Large intestine (tissue), 12 donors: ENCODE measurements at places on chromosomes 16 and 17. TPM values are rescaled to one million over a fixed set of nuclear protein-coding genes. Genes with fewer than 3 reads are reported as not detected.

The CLEC3A gene
- polyA plus RNA-seq, result 0.36 TPM

The NCOR1 gene
- 122 TPM for polyA plus RNA-seq

The SCN4A gene
- 0.22 TPM for polyA plus RNA-seq

The TEX2 gene
- 37.2 TPM for polyA plus RNA-seq

The OR4D1 gene
- polyA plus RNA-seq, result 0.01 TPM

The NUFIP2 gene
- polyA plus RNA-seq, result 37.1 TPM

The KLHL10 gene
- polyA plus RNA-seq, result 0.06 TPM

The CTRB1 gene
- not detected for polyA plus RNA-seq

The ZNF423 gene
- polyA plus RNA-seq, result 6.7 TPM

DNA sequence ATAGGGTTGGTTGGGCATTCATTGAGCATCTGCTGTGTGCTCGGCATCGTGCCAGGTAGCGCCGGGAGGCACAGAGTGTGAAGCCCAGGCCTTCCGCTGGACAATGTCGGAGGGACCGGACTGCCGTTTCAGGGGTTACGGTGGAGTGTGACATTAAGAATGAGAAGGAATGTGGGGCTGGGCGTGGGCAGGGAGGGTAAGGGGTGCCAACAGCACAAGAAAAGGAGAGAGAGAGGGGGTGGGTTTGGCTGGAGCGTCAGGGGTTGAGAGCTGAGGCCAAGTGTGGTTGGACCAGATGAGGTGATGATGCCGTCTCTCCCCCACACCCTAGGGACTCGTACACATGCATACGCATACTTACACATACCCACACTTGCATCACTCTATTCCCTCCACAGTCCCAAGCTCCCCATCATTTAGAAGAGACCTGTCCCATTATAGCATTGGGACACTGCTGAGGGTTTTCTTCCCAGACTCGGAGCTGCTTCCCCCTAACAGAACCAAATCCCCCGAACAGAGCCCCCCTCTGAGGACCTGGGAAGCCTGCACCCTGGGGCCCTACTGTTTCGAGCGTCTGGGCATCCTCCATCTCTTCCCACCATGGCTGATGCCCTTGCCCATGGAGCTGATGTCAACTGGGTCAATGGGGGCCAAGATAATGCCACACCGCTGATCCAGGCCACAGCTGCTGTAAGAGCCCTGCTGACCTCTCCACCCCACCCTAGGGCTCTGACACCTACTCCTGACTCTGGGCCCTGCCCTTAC, 3.3 kb upstream of the KCTD11 start:
- H3K4me1 ChIP-seq, result peaks cover 31% of the 10 kb centered on the region
- H3K27me3 ChIP-seq, result peaks cover 3% of the 10 kb centered on the region
- no peak for DNase-seq
- H3K36me3 ChIP-seq, result no peaks in the 10 kb centered on the region
- no peak overlapping the region for H3K27ac ChIP-seq
- no peak overlapping the region for H3K4me3 ChIP-seq

- peaks cover 21% of the 10 kb centered on the region for H3K4me1 ChIP-seq
- H3K27ac ChIP-seq, result no peak overlapping the region
- H3K4me3 ChIP-seq, result no peak overlapping the region
- H3K27me3 ChIP-seq, result no peaks in the 10 kb centered on the region
- DNase-seq, result no peak
Measured at GRCh38 chr17:54951286-54951685, 17.2 kb downstream of the COX11 start.

- H3K4me3 ChIP-seq, result no peak overlapping the region
- H3K27me3 ChIP-seq, result peaks cover 9% of the 10 kb centered on the region
- H3K36me3 ChIP-seq, result no peaks in the 10 kb centered on the region
- no peak overlapping the region for H3K27ac ChIP-seq
- DNase-seq, result no peak
- no peaks in the 10 kb centered on the region for H3K4me1 ChIP-seq
Measured at GRCh38 chr16:10835281-10835931, 16.8 kb upstream of the TVP23A start.

GRCh38 chr16:20409398-20410120, at the start of gene ACSM5:
Gene ACSM5, plus strand, starts transcription at chr16:20409534. Its CDS starts 1,951 bp downstream, at chr16:20411485.
- no peak within 1 kb of the TSS for H3K27ac ChIP-seq
- no peaks in the 10 kb centered on the region for H3K27me3 ChIP-seq
- H3K4me1 ChIP-seq, result no peaks in the 10 kb centered on the region
- H3K36me3 ChIP-seq, result no peaks in the 10 kb centered on the region

- no peak overlapping the region for H3K4me3 ChIP-seq
- H3K36me3 ChIP-seq, result peaks cover 9% of the 10 kb centered on the region
- H3K27me3 ChIP-seq, result no peaks in the 10 kb centered on the region
- no peaks in the 10 kb centered on the region for H3K4me1 ChIP-seq
- DNase-seq, result no peak
Measured at GRCh38 chr17:19769946-19770652, 22.0 kb upstream of the ALDH3A1 start.

DNA sequence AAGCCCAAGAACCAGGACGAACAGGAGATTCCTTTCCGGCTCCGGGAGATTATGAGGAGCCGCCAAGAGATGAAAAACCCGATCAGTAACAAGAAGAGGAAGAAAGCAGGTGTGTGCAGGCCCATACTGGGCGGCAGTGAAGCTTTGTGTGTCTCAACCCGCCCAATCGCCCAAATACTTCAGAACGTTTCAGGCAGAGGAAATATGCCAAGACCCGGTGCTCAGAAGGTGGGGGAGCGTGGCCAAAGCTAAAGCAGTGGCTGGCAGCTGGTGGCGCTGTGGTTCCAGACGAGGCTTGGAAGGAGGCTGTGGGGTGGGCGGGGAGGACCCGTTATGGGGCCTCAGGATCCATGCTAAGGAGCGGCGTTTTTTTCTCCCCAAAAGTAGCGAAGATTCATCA, 1.2 kb downstream of the CCDC137 start:
- peaks cover 10% of the 10 kb centered on the region for H3K4me1 ChIP-seq
- H3K27ac ChIP-seq, result no peak overlapping the region
- no peaks in the 10 kb centered on the region for H3K27me3 ChIP-seq
- DNase-seq, result no peak

- peak overlapping the region; percentile 49 for H3K27ac ChIP-seq
- no peak overlapping the region for H3K4me3 ChIP-seq
- no peaks in the 10 kb centered on the region for H3K27me3 ChIP-seq
- DNase-seq, result peak; percentile 73
Measured at GRCh38 chr16:30669903-30670824, 11.9 kb downstream of the FBRS start.

DNA sequence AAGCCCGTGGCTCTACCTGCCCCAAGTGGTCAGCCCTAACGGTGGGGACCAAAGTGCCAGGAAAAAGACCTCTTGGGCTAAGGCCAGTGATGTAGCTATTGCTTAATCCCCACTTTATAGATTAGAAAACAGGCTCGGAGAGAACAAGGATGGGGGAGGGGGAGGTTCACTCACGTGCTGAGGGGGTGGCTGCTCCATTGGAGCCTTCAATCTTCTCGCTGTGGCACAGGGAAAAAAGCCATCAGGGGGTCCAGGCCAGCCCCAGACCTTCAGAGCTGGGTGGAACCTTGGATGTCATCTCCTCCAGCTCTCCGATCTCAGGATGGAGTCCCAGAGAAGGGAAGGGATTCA, 45.9 kb downstream of the SRCIN1 start:
- H3K27ac ChIP-seq, result no peak overlapping the region
- H3K36me3 ChIP-seq, result no peaks in the 10 kb centered on the region
- H3K4me3 ChIP-seq, result no peak overlapping the region
- peaks cover 65% of the 10 kb centered on the region for H3K27me3 ChIP-seq
- no peak for DNase-seq
- H3K4me1 ChIP-seq, result peaks cover 23% of the 10 kb centered on the region

DNA sequence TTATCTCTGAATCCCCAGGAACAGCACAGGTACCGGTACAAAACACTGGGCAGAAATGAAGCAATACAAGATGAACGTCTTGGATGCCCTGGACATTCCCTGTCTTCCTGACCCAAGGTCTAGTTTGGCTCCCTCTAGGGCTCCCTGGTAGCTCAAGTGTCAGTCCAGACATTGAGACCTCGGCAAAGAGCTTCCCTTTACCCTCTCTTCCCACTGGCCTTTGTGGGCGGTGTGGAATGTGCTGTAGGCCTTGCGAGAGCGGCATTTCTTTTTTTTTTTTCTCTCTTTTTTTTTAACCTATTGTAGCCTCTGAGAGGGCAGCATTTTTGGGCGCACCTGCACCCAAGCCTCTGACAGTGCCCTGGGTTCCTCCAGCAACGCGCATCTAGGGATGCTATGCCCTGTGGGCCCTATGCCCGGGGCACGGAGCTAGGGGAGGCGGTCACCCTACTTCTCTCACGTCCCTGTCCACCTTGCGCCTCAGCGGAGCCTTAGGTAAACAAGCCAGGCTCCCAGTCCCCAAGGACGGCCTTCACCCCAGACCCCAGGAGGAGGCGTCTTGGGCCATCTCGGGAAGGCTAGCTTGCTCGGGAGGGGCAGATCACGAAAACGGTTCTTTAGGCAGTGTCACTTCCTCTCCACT, 1.2 kb upstream of the NFATC3 start:
- H3K36me3 ChIP-seq, result no peaks in the 10 kb centered on the region
- H3K27ac ChIP-seq, result peak overlapping the region; percentile 100
- H3K4me3 ChIP-seq, result peak overlapping the region; percentile 73

- H3K27ac ChIP-seq, result no peak overlapping the region
- no peak overlapping the region for H3K4me3 ChIP-seq
- H3K36me3 ChIP-seq, result peaks cover 28% of the 10 kb centered on the region
- no peak for DNase-seq
Measured at GRCh38 chr17:7864995-7865650, 7.3 kb downstream of the CYB5D1 start.

DNA sequence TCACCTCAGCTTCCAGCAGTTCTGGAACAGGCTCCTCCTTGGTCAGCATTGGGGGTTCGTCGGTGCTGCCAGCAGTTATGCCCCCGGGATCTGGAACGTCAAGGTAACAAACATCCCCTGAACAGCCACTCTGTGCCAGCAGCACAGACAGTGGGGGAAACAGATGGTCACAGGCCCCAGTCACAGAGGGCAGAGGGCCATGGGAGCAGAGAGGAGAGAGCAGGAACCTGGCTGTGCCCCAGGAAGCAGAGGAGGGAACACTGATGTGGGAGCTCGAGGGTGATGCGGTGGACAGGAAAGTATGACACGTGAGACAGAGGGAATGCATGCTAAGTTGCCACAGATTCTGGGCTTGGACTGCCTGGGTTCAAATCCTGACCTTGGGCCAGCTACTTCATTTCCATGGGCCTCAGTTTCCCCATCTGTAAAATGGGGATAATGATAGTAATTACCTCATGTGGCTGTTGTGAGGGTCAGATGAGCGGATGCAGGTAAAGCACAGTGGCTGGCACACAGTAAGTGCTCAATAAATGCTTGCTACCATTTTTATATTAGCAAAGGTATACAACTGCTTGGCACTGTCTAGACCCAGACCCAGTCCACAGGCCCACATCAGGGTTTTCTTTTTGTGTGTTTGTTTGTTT, 4.9 kb downstream of the BCL7C start:
- H3K27ac ChIP-seq, result no peak overlapping the region
- no peak for DNase-seq
- no peak overlapping the region for H3K4me3 ChIP-seq

GRCh38 chr17:62172492-62173291, 107.6 kb upstream of the MED13 start:
- no peaks in the 10 kb centered on the region for H3K27me3 ChIP-seq
- no peaks in the 10 kb centered on the region for H3K4me1 ChIP-seq
- DNase-seq, result no peak
- no peaks in the 10 kb centered on the region for H3K36me3 ChIP-seq
- H3K27ac ChIP-seq, result no peak overlapping the region
- no peak overlapping the region for H3K4me3 ChIP-seq

DNA sequence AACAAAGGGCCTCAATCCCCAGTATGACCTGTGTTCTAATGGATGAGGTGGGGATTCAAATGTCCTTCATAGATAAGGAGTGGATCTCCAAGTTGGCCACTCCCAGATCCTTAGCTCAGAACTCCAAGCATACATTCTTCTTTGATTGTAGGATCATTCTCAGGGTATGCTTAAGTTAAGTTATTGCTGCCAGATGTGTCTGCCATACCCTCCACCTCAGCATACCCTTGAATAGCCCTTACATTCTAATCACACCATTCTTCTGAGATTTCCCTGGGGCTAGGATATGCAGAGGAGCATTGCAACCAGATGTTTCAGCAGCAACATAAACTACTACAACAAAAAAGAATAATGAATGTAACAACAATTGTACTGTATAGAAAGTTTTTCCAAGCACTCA, 1.6 kb upstream of the KRTAP2-4 start:
- no peak overlapping the region for H3K4me3 ChIP-seq
- H3K27ac ChIP-seq, result no peak overlapping the region
- H3K36me3 ChIP-seq, result no peaks in the 10 kb centered on the region
- no peak for DNase-seq
- peaks cover 11% of the 10 kb centered on the region for H3K27me3 ChIP-seq

GRCh38 chr16:12304861-12305596, 328.5 kb downstream of the SNX29 start:
- no peak overlapping the region for H3K27ac ChIP-seq
- no peaks in the 10 kb centered on the region for H3K36me3 ChIP-seq
- no peak for DNase-seq
- H3K27me3 ChIP-seq, result no peaks in the 10 kb centered on the region
- H3K4me1 ChIP-seq, result no peaks in the 10 kb centered on the region
- no peak overlapping the region for H3K4me3 ChIP-seq

DNA sequence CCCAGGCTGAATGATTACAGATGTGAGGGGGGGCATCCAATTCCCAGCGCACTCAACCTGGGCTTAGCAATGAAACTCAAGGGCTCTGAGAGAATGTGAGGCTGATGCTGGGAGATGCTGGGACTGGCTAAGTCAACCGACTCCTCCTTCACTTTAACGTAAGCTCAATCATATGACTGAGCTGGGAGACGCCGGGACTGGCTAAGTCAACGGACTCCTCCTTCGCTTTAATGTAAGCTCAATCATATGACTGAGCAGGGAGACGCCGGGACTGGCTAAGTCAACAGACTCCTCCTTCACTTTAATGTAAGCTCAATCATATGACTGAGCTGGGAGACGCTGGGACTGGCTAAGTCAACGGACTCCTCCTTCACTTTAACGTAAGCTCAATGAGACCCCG, 179.4 kb downstream of the VPS53 start:
- H3K27ac ChIP-seq, result no peak overlapping the region
- peaks cover 56% of the 10 kb centered on the region for H3K36me3 ChIP-seq
- DNase-seq, result peak; percentile 20
- H3K4me1 ChIP-seq, result no peaks in the 10 kb centered on the region

DNA sequence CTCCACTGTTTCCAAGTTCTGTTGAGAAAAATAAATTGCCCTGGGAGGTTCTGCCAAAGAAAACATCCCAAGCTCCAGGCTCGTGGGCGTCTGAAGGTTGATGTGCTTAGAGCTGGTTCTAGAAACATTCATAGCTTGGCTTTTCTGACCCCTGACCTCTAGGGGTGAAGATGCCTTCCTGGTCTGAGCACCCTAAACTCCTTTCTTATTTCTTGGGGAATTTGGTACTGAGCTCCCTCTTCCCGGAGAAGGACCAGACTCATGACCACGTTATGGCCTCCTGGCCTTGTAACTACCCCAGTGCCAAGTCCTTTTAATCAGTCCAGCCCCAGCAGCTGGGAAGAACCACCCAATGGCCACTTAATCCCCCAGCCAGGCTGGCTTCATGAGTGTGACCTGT, 66.4 kb downstream of the MYH11 start:
- DNase-seq, result no peak
- H3K4me1 ChIP-seq, result peaks cover 2% of the 10 kb centered on the region
- H3K36me3 ChIP-seq, result no peaks in the 10 kb centered on the region
- no peaks in the 10 kb centered on the region for H3K27me3 ChIP-seq
- no peak overlapping the region for H3K4me3 ChIP-seq
